Fibroblast of skin of back (primary cell): ENCODE measurements at places on chromosomes 11 and 22.

DNA sequence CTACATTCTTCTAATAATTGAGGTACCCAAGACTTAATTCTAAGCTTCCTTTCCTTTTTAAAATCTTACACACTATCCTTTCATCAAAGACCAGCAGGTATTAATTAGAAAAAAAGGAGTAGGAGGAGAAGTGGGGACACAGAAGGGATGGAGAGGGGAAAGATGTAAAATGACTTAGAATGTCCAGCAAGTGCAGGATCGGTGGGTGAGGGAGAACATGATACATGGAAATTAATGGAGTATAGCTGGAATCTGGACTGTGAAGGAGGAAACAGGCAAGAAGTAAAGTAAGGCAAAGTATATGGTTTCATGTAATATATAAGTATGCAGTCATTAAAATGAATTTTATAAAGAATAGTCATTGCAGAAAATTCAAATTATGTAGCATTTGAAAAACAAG, 63.7 kb upstream of the SC5D start:
- DNase-seq: no peak

GRCh38 chr22:35400501-35400790, 506 bp downstream of the MCM5 start:
- no peak for DNase-seq

GRCh38 chr11:67022961-67023956, at the start of gene SYT12:
SYT12 (plus strand) TSS chr11:67023134; CDS start chr11:67030145, 7,011 bp downstream.
- DNase-seq: no peak

GRCh38 chr11:115154355-115154736, 349.9 kb downstream of the CADM1 start:
- DNase-seq: no peak

DNA sequence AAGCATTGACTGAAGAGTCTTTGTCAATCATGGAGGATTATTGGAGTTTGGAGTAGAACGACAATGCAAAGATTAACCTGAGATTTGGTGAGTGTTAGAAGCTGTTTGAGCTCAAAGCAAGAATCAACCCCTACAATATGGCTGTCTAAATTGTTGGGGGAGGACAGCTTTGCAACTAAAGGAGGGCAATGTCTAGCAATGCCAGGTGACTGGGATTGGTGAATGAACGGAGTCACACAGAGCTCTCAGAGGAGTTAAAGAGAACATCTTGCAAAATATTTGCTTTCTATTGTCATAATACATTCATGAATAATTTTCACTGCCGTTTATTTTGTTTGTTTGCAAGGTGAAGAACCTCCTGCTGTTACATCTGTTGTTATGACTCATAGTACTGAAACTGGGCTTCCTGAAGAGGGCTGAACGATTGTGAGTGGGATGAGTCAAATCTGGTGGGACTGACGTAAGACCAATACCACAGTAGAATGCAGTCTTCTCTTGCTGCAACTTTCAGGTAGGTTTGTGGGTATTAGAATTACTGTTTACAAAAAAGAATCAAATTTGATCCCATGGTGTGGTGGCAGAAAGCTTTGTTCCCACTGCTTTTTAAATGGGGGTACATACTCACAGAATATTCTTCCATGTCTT, 281.9 kb downstream of the CADM1 start:
- DNase-seq: peak; percentile 80

GRCh38 chr22:37218399-37218770, 6.1 kb upstream of the SSTR3 start:
- no peak for DNase-seq

DNA sequence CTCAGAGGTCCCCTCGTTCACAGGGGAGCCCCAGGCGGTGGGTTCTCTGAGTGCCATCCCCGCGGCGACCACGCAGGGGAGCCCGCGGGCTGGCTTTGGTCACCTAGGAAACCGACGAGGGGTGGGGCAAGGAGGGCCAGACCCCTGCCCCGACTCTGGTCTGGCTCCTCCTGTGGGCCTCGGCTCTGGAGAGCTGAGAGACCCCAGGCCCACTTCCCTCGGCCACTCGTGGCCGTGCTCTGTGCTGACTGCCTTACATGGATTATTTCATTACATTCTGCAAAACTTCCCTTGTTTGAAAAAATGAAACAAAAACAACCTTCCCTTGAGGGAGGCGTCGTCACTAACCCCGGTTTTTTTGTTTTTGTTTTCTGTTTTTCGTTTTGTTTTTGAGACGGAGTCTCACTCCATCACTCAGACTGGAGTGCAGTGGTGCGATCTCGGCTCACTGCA, 15.1 kb upstream of the CYTH4 start:
- no peak for DNase-seq

DNA sequence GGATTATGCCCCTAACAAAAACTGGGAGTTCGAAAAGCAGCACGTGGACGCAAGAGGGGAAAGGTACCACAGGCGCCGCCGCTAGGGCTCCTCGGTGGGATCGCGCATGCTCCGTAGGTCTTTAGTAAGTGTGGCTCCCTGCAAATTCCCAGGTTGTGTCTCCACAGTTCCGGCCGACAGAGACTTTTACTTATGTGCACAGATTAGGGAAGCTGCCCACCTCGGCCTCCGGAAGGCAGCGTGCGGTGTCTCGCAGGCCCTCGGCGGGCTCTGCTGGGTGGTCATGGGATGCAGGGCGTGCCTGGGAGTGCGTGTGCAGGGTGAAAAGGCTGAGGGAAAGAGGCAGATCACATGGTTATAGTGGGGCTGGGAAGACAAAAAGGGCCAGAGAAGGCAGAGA, 39.7 kb upstream of the PANX1 start:
- DNase-seq: no peak

GRCh38 chr11:79971255-79971654, 530.4 kb upstream of the TENM4 start:
- DNase-seq: no peak

DNA sequence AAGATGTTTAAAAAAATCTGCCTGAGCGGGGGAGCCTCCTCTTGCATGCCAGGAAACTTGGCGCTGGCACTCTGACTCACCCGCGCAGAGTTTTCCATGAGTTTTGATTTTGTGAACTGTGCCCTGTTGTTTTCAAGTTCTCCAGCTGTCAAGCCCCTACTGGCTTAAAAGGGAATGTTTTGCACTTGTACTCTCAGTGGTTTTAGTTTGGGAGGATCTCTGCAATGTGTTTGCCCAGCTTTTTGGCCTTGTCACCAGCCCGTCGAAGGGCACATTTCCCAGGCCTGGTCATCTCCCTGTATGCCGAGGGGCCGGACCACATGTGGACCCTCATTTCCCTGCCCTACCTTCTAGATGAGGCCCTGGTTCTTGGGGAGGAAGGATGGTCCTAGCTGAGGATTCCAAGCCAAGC, 12.2 kb downstream of the MRGPRF start:
- DNase-seq: peak; percentile 90

- no peak for DNase-seq
Measured at GRCh38 chr22:44211256-44211945, 30.7 kb downstream of the PARVG start.

DNA sequence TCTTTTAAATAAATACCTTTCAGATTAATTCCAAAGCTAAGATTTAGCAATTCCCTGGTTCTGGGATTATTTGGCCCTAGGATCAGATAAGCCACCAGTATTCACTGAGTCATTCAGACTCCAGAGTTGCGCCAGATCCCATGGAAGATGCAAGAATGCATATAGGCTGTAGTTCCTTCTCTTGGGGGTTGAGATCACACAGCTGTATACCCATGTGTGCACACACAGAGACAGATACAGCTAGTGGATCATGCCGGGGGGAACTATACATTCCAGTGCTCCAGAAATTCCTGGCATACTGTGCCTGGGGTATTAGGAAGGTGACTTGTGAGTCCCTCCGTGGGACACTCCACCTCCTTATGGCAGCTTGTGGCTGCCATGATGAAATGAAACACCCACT, 75.4 kb downstream of the ZBTB16 start:
- peak; percentile 43 for DNase-seq

DNA sequence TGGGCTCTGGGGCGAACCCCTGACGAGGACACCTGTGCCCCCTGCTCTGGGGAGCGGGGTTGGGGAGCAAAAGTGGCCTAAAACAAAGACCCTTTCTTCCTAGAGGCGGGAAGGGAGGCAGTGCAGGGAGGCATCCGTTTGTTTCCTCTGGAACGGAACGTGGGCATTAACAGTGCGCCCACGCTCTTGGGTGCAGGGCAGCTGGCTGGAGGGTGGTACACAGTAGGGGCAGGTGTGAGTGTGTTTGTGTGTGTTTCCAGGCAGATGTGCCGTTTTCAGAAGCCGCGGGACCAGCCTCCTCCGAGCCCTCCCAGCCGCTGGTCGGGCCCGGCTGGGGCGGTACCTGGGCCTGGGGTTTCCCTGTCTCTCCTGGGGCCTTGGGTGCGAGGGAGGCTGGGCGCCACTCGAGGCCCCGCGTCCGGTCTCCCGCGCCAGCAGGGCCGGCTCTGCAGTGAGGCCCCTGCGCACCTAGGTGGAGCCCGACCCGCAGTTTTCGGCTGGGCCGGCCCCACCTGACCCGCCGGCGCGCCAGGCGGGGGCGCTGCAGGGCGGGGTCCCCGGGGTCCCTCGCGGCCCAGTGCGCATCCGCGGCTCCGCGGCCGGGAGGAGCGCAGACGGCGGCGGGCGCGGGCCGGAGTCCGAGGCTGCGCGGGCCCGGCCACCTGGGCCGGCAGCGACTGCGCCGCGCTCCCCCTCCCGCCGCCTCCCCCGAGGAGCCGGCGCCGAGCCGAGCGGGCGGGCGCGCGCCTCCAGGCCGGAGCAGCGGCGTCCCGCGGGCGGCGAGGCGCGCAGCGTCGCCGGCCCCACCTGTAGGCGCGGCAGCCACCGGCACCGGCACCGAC, 1252.7 kb downstream of the BRD1 start:
- peak; percentile 75 for DNase-seq

DNA sequence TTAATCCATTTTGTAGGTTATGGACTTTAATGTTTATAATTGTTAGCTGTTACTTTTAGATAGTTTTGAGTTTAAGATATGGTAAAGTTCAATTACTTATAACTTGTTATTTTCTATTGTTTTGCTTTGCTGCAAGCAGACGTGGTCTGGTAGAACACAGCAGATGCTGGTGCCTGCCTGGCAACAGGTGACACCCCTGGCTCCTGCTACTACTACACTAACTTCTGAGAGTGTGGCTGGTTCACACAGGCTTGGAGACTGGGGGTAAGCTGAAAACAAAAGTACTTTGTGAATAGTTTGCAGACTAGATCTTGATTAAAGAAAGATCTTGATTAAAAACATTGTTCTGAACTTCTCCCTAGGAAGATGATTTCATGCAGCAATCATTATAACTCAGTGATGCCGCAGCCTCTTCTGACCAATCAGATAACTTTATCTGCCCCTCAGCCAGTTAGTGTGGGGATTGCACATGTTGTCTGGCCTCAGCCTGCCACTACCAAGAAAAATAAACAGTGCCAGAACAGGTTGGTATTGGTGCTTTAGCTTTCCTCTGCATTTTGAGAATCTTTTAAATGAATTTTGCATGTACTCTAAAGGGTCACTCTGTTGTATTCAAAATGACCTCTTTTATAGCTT, 90.4 kb downstream of the HIPK3 start:
- DNase-seq: no peak

- no peak for DNase-seq
Measured at GRCh38 chr22:45430871-45431270, 17.4 kb downstream of the RIBC2 start.

- no peak for DNase-seq
Measured at GRCh38 chr22:26903030-26903856, 245.9 kb downstream of the MIAT start.

DNA sequence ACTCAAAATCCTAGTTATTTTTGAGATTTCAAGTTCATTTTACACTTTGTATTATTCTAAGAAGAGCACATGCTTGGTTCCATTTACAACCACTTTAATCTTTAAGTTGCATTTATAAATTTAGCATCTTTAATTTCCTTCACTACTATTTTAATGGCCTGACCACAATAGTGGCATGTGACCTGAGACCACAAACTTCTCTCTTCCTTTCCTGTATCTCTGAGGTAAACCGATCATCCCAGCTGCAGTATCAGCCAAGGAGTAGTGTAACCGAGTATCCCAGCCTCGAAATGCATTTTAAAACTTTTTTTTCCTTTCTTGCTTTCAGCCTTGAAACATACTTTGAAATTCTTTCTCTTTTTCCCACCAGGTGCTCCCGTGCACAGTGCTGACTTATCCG, 28.7 kb upstream of the CBX6 start:
- DNase-seq: no peak

DNA sequence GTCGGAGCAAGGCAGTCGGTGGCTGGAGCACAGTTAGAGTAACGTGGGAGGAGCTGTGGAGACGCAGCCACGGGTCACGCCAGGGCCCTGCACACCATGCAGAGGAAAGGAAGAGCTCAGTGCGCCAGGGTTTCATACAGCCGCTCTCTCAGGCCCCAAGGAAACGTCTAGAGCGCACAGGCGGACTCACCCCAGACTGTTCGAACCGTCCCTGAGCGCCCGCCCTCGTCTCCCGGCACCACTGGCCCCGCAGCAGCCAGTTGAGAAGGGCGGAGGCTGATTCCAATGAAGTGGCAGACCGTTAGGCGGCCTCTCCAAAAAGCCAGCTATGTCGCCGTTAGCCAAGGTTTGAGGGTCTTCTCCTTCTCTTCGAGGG, 483 bp upstream of the HYLS1 start:
- no peak for DNase-seq

DNA sequence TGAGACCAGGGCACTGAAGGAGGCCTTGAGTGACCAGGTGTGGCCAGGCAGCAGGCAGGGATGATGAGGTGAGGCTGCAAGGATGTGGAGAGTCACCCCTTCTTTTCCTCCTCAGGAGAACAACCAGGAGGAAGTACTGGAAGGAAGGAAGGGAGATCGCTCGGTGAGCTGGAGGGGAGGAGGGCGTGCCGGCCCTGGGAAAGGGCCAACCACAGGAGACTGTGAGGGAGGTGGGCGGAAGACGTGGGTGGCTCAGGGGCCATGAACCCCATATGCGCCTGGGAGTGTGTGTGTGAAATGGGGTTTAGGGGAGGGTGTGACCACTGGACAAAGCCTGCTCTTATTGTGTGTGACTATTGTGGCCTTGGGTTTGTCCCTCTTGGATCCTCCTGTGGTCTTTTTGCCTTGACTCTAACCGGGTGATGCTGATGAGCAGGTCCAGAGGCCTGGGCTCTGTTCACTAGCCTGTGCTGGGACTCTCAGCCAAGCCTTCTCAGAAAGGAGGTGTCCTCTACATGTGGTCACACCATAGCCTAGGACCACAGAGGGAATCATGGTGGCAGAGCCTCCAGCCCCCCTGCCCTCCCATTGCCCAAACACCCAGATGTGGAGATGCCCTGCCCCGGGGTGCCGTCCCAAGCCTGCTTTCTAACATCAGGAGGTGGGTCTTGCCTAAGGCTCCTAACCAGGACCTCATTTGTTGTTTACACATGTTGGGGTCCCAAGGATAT, 41.3 kb upstream of the TUB start:
- no peak for DNase-seq
